ENCODE measurements at places on chromosomes 13 and 19.

- no peak for DNase-seq
Measured at GRCh38 chr13:51192348-51192747, 29.9 kb upstream of the FAM124A start.

DNA sequence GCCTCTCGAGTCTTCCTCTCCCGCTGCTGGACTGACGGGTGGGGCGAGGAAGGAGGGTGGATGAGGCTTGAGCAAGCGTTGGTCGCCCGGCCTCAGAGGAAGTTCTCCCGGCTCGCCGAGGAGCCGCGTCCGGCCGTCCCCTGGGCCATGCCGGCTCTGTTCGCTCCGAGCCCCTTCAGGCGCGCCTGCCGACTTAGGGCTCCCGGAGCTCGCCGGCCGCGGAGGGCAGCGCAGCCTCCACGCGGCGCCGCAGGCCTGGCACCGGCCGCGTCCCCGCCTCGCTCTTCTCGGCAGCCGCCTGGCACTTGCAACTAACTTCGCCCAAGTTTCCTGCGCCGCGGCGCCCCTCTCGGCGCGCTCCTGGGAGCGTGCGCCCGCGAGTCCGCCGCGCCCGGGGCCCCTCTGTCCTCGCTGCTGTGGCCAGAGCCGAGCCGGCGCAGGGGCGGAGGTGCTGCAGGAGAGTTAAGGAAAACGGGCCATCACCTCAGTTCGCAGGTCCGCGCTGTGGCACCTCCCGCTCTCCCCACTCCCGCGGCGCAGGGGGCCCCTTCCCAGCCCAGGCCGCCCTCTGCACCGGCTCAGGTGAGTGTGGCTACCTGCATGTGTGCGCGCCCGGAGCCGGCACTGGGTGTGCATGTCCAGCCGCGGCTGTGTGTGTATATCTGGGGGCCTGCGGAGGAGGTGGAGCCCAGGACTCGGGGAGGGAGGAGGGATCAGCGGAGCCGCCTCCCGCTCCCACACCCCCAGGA, 641 bp upstream of the SOX21 start:
- peak; percentile 51 for DNase-seq

DNA sequence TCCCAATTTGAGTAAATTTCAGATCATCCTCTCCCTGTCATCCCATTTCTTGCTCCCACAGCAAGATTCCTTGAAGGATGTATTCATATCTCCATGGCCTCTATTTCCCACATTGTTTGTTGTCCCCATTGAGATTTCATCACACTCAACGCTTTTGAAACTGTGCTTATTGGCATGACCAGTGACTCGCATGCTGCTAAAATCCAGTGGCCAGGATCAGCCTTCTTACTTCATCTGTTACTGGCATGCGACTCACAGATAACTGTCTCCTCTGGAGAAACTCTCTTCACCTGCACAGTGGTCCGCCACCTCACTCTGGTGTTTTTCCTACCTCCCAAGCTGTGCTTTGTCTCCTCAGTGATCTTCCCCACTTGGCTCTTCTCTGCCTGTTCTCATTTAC, 95.8 kb downstream of the WASF3 start:
- DNase-seq, result no peak

DNA sequence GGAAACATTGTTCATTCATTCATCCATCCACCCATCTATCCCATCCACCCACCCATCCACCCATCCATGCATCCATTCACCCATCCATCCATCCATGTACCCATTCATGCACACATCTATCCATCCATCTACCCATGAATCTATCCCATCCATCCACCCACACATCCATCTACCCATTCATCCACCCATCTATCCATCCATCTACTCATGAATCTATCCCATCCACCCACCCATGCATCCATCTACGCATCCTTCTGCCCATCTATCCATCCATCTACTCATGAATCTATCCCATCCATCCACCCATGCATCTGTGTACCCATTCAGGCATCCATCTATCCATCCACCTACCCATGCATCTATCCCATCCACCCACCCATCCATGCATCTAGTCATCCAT, 51.6 kb upstream of the URI1 start:
- no peak for DNase-seq

DNA sequence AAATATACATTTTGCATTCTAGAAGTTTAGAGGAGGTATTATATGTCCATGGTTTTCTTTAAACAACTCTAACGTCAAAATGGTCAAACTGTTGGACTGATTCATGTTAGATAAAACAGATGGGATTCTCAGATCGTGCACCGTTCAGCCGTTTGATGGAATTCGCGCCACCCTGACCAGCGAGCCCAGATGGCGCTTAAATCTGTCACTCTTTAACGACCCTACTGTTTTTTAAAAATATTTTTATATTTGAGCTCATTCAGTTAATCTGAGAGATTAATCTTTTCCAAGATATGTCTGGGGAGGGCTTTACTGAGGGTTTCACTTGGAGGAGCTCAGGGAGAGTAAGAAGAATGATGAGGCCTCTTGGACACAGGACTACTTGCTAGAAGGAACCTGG, 164.4 kb downstream of the TM9SF2 start:
- no peak for DNase-seq

DNA sequence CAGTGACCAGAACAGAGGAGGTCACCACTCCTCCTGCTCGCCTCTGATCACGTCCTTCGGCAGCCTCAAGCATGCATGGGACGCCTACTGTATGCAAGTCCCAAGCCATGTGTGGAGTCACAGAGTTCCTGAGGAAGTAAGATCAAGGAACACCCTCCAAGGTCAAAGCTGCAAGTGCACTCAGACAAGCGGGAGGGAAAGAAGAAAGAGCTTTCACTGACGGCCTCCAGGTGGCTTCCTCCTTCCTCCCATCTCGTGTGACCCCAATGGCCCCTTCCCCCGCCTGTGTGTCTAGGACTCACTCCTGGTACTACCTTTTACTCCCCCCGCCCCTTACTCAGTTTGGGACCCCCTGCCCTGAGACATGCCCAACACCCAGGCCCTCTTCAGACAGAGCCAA, 6.1 kb downstream of the HAUS8 start:
- DNase-seq, result no peak

GRCh38 chr19:38409631-38410133, 6.8 kb downstream of the FAM98C start:
- DNase-seq, result no peak

GRCh38 chr13:35995136-35995535, 136.0 kb downstream of the DCLK1 start:
- no peak for DNase-seq

DNA sequence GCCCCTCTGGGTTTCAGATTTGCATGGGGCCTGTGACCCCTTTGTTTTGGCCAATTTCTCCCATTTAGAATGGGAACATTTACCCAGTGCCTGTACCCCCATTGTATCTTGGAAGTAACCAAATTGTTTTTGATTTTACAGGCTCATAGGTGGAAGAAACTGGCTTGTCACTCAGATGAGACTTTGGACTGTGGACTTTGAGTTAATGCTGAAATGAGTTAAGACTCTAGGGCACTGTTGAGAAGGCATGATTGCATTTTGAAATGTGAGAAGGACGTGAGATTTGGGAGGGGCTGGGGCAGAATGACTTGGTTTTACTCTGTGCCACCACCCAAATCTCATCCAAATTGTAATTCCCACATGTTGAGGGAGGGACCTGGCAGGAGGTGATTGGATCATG, 258.8 kb downstream of the NHLRC3 start:
- DNase-seq, result no peak
